ENCODE measurements at places on chromosomes 6 and 20.

GRCh38 chr6:37171201-37171969, 1.4 kb downstream of the PIM1 start:
- no peak for DNase-seq

DNA sequence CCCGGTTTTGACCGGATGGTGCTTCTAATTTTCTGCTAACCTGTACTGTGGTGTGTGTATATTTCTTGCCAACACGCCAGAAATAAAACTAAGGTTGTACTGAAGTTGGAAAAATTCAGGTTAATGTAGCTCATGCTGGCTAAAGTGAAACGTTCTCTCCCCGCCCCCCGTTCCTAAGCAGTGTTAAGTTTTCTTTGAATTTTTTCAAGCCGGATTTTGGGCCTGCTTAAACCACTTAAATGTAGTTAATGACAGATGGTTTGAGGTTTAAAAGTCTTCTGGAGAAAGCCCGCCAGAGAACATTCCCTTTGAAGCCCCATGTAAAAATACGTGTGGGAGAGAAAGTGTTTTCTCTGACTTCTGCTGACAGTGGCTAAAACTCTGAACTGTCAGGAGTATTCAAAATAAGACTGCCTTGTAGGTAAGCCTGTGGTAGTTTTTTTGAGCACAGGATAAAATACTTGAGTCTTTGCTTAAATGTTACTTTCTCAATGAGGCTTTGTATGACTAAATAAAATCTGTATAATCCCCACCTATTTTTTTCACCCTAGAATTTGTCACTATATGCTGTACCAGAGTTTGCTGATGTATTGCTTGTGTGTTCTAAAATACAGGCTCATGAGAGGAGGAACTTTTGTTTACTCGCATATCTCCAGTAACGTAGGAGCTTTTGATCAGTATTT, 101.3 kb downstream of the OR2B2 start:
- peak; percentile 53 for DNase-seq

GRCh38 chr6:168365422-168366165, 46.0 kb upstream of the DACT2 start:
- DNase-seq, result no peak

DNA sequence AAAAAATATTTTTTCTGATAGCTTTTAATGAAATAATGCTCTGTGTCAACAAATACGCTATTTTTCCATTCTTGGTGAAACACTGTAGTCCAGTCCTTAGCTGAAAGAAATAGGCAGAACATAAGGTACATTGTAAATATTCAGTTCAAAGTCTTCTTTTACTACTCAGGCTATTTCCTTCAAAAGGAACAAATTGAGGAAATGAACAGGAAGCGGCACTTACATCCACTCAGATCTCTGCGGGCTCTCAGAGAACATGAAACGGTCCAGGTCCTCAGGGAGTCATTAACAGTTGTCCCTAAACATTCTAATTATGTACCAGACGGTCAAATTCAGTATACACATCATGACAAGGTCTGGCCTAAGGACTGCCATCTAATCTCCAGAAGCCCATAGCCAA, 212.6 kb downstream of the KIF16B start:
- no peak for DNase-seq

DNA sequence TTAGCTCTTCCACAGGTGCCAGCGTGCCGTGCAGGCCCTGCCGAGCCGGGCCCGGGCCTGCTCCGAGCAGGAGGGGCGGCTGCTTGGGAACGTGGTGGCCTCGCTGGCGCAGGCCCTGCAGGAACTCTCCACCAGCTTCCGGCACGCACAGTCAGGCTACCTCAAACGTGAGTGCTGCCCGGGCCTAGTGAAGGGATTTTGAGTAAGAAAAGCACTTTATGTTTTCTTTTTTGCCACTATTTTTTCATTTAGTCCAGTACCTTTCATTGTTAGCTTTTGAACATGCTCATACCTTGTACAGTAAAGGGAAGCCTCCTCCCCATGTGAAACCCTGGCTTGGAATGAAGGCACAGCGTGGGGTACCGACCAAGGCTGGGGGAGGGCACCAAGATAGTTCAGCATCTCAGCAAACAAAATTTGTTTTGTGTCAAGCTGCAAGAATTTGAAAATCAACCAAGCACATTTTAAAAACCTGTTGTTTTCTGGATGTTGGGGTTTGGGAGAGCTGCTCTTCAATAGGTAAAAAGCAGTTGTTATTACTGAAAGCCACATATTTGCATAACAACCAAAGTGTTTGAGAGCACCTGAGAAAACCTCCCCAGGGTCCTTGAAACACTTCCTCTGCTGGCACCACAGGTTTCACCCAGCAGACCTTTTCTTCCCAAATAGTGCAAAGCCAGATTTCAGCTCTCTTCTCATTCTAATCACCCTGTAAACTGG, 18.4 kb downstream of the STX16 start:
- no peak for DNase-seq

- DNase-seq, result no peak
Observed at GRCh38 chr6:162409741-162410691, 317.6 kb downstream of the PRKN start.

DNA sequence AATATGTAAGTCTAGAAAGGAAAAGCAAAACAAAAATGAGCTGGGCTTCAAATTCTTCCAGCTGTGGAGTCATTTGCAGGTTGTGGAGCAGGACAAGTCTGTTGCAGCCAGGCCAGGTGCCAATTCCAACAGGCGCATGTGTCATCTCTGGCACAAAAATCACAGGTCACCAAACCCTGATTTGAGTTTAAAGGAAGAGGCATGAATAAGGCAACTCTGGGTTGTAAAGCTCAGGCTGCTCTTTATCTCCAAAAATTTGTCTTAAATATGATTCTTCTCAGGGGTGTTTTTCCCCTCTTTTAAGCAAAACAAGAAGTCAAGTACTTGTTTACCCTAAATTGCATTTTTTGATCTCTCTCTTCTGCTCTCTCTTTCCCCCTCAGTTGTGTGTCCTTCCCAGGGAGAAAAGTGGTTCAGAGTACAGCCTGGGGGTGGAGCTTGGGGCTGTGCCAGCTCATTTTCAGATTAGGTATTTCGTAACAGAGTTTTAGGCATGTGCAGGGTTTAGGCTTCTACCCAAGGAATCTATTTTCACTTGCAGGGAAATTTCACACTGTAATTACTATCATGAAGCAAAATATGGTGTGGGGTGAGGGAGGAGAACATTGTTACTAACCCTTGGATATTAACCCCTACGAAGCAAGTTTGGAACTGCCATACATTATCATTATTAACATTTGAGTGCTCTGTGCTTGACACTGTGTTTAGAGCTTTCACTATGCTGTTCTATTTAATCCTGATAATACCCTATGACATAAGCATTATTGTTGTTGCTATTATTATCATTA, 8.3 kb upstream of the NCOA3 start:
- peak; percentile 62 for DNase-seq

DNA sequence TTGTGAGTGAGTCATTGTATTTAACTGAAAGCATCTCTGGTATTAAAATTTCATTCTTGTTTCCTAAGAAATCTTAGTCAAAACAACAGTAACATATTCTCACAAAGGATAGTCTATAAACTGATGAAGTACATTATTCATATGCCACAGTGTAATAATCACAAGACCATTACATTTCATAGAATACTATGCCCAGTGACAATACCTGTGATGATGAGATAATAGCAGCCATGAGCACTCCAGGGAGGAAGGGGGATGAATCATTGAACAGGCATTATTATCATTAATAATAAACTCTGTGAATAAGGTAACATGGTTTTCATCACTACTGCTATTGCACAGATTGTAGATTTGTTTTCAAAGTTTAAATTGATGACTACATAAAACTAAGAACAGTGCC, 667.9 kb downstream of the EPM2A start:
- no peak for DNase-seq

- no peak for DNase-seq
Observed at GRCh38 chr6:26059941-26060340, 27.3 kb upstream of the HFE start.

GRCh38 chr20:50690650-50691572, at the start of gene RIPOR3:
Gene RIPOR3 (minus strand): TSS chr20:50691542. CDS start chr20:50691128, 414 bp downstream.
- no peak for DNase-seq

GRCh38 chr6:17601386-17601703, 1.2 kb downstream of the FAM8A1 start:
- DNase-seq, result no peak

DNA sequence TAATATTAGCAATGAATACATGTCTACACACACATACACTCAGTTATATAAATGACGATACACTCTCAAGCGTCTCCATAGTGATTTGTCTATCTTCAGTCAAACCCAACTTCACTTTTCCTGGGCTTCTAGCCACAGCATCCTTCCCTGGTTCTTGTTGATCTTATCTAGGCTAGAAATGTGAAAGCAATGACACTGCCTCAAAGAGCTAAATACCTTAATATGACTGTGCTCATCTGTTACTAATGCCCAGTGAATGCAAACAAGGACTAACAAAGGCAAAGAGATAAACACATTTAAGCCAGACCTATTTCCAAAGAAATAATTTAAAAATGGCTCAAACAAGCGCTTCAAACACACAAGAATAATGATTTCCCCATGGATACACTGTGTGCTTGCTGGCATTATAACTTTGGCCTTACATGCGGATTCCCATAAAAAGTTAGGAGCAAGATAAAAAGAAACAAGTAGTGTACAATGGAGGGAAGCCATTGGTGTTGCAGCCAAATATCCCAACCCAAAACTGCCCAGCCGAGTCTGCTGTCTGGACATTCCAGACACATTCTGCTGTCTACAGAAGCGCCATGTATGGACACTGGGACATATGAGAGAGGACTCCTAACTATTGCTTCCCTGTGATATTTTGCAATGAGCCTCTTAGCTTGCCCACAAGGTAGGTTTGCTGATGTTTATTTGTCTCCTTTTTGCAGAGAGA, 19.5 kb upstream of the DAAM2 start:
- DNase-seq, result no peak

GRCh38 chr6:38137608-38138265, 318.2 kb downstream of the ZFAND3 start:
- no peak for DNase-seq

All from Kasumi-1 (cell line).